ENCODE measurements at places on chromosomes 5 and 9.

GRCh38 chr5:16550316-16550952, 66.4 kb downstream of the RETREG1 start:
- peak; percentile 7 for DNase-seq

GRCh38 chr9:133519693-133520092, 5.1 kb downstream of the MYMK start:
- DNase-seq, result no peak

GRCh38 chr5:124576848-124577409, 169.5 kb downstream of the ZNF608 start:
- DNase-seq, result no peak

DNA sequence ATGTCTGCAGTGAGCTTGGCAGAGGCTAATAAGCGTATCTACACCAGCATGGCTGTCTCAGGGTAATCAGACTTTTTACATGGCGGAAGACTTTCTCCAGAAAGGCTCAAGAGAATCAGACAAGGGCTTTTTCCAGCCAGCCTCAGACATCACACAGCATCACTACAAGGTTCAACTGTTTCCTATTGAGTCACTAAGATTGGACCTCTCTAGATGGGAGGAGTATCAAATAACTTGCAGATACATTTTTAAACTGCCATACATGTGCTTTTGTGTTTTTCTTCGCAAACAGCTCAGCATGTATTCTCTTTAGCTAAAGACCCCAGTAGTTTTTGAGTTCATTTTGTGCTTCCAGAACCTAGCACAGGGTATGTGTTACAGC, 22.9 kb upstream of the PIK3R1 start:
- DNase-seq, result no peak

GRCh38 chr5:81762401-81762800, 11.5 kb upstream of the SSBP2 start:
- no peak for DNase-seq

GRCh38 chr9:33846231-33846630, 29.3 kb downstream of the UBE2R2 start:
- no peak for DNase-seq

- DNase-seq, result no peak
Measured at GRCh38 chr9:134693011-134693410, 51.4 kb downstream of the COL5A1 start.

DNA sequence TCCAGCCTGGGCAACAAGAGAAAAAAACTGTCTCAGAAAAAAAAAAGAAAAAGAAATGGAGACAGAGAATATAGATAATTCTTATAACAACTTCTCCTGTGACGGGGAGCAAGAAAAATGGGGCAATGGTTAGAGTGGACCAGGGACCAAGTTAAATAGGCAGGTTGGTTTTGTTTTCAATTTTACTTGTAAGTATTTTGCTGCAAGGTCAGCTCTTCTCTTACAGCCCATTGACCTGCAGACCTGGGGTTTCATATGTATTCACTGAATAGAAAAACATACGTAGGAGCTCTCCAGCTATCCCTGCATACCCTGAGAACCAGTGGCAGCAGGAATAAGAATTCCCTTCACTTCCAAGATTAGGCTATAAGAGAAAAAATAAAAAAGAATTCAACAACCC, 29.2 kb upstream of the IL13 start:
- DNase-seq, result no peak

GRCh38 chr9:99807276-99807852, 14.3 kb upstream of the NR4A3 start:
- DNase-seq, result no peak

GRCh38 chr5:139847790-139848507, 52.3 kb downstream of the PSD2 start:
- DNase-seq, result peak; percentile 44

GRCh38 chr5:146327257-146327870, 11.3 kb upstream of the POU4F3 start:
- DNase-seq, result no peak

GRCh38 chr5:170732685-170733084, 50.8 kb upstream of the GABRP start:
- no peak for DNase-seq

DNA sequence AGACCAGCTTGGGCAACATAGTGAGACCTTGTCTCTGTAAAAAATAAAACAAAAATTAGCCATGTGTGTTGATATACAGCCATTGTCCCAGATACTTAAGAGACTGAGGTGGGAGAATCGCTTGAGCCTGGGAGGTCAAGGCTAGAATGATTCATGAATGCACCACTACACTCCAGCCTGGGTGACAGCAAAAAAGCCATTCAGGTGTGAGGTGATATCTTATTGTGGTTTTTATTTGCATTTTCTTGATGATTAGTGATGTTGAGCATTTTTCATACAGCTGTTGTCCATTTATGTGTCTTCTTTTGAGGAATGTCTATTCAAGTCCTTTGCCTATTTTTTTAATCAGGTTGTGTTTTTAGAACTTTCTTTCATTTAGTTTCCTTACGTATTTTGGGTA, 23.2 kb downstream of the MTAP start:
- no peak for DNase-seq

GRCh38 chr9:136597141-136597885, 51.5 kb upstream of the NOTCH1 start:
- DNase-seq, result no peak

DNA sequence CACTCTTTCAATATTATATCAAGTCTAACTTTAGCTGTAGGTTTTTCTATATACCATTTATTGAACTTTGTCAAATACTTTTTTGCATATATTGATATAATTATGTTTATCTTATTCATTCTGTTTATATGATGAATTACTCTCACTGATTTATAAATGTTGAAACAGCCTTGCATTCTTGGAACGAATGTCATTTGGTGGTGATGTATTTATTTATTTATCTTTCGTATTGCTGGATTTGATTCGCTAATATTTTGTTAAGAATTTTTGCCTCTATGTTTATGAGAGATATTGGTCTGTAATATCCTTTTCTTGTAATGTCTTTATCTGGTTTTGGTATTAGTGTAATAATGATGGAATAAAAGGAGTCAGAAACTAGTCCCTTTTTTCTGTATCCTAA, 563.9 kb downstream of the ANXA1 start:
- no peak for DNase-seq

DNA sequence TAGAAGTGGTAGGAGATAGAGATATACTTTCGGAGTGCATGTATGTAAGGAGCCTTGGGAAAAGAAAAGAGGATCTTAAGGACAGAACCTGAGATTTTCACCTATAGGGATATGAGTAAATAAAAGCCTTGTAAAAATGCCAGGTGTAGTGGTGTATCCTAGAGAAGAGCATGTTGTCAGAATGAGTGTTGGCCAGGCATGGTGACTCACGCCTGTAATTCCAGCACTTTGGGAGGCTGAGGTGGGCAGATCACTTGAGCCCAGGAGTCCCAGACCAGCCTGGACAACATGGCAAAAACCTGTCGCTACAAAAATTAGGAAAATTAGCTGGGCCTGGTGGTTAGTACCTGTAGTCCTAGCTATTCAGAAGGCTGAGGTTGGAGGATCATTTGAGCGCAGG, 76.0 kb downstream of the IPO11 start:
- DNase-seq, result no peak
